ENCODE measurements at places on chromosomes 13 and 19. TPM values are rescaled to one million over a fixed set of nuclear protein-coding genes. Genes with fewer than 3 reads are reported as not detected.

The CEACAM6 gene
- not detected for total RNA-seq

The ZNF579 gene
- total RNA-seq, result 6.4 TPM

The NLRP8 gene
- not detected for total RNA-seq

The RCBTB1 gene
- 19.6 TPM for total RNA-seq

The NUFIP1 gene
- 2.9 TPM for total RNA-seq

GRCh38 chr13:112131713-112132113 is 64.8 kb downstream of the SOX1 start:
- no peak for DNase-seq

DNA sequence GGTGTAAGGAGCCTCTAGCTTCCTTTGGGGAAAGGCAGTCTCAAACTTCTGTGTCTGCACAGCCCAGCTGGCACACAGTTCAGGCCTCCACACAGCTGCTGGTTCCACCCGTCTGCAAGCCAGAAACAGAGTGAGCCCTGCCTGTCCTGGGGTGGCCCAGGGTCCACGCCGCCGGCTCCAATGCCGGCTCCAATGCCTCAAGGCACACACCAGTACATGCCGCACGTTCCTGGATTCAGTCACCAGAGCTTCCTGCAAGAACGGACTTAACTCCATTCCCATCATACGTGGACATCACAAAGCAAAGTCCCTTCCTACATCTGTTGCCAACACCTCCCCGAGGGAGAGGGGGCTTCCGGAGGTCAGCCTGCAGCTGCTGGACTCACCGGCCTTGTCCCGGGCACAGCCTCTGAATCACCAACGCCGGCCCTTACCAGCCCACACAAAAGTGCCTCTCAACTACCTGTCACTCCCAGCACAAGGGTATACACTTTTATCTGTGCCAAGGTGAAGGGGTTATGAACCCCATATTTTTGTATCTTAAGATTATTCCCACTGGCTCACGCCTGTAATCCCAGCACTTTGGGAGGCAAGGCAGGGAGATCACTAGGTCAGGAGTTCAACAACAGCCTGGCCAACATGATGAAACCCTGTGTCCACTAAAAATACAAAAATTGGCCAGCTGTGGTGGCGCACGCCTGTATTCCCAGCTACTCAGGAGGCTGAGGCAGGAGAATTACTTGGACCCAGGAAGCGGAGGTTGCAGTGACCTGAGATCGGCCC is 8.5 kb downstream of the SH3GL1 start:
- DNase-seq, result no peak

DNA sequence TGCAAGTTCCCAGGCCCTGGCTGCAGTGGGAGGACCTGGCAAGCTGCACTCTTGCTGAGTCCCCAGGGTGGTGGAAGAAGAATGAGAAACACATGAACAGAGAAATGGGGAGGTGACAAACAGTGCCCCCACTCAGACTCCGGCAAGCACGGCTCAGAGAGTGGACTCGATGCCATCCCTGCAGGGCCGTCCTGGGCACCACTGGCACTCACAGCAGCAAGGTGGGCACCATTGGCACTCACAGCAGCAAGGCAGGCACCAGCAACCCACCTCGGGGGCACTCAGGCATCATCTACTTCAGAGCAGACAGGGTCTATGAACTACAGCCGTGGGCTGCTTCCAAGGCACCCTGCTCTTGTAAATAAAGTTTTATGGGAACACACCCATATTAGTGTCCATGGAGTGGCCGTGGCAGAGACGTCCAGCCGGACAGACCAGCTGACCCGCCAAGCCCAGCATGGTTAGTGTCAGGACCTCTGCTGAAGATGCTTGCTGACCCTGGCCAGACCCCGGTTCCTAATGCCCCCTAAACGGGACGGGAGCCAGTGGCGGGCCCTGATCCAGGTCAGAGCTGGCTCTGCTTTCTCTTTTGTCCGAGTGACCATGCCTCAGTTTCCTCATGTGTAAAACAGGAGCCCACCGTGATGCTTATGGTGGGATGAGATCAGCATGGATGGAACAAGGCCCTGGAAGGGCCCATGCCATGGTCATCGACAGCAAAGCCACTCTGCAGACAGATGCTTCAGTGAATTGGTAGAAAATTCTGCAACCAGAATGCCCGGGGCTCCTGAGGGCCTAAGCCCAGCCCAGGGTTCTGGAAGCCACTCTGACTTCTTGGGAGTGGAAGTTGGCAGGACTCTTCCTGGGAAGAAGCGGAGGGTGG is 2.1 kb upstream of the F10 start:
- no peak for DNase-seq

DNA sequence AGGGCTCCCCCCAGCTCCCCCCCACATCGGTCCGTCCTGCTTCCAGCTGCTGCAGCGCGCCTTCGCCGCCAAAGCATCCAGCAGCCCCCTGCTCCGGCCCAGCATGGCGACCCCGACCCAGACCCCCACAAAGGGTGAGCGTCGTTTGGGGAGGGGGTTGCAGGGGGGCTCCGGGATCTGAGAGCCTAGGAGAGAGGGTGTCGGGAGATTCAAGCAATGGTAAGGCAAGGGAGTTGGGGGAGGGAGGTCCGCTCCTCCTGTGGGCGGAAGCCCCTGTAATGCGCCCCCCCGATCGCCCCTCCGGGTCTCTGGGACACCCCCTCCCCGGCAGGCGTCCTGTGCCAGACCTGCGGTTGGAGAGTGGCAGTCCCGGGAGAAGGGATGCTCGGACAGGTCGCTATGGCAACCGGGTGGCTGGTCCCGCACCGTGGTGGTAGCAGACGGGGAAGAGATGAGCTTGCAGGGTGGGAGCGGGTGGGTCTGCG is at the start of gene FXYD7:
TSS of gene FXYD7 (plus strand) at position 25 of the 485 bp plus-strand sequence. CDS start at position 104, 79 bp downstream.
- no peak for DNase-seq

GRCh38 chr13:47437406-47437805 is 540.6 kb upstream of the HTR2A start:
- no peak for DNase-seq

GRCh38 chr13:101798437-101798836 is 346.0 kb downstream of the ITGBL1 start:
- no peak for DNase-seq

- no peak for DNase-seq
Observed at GRCh38 chr13:42671502-42671901, 97.5 kb downstream of the TNFSF11 start.

Data from right atrium auricular region (tissue), 2 donors.